ENCODE measurements at places on chromosomes 11 and 22.

DNA sequence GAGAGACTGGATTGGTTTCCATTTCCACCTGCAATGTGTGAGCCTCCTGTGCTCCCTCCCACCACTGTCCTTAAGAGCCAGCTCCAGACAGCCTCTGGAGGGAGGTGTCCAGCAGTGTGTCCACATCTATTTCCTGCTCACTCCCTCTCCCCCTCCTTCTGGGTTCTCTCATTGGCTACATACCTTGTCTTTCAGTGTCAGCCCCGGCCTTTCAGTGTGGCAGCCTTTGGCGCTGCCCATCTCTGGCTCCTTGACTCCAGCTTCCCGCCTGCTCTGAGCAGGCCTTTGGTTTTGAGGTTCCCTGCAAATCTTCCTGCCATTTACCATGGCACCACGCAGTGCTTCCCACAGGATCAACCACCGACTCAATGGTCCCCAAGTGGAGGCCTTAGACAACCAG is 19.0 kb upstream of the PTPRJ start:
- no peak for DNase-seq

DNA sequence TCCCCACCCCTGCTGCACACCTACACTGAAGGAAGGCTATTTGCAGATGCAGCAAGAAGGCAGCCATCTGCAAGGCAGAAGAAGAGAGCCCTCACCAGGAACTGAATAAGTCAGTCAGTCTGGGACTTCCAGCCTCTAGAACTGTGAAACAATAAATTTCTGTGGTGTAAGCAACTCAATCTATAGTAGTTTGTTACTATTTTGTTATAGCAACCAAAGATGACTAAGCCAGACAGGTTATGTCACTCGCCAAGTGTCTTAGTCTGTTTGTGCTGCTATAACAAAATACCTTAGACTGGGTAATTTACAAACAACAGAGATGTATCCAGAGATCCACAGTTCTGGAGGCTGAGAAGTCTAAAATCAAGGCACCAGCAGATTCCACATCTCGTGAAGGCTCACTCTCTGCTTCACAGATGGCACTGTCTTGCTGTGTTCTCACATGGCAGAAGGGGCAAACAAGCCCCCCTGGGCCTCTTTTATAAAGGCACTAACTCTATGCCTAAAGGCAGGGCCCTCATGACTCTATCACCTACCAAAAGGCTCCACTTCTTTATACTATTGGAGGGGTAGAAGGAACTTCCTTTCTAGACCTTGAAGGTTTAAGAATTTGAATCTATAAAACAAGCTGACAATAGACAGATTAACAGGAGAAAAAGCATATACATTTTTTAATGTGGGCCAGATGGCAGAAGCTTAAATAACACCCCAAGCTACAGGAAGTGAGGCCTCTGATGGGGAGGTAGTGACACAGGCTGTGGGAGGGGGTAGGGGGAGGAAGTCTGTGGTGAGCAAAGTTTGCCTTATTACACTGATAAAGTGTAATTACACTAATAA is 12.3 kb downstream of the APOL6 start:
- DNase-seq, result peak; percentile 68

- DNase-seq, result no peak
Observed at GRCh38 chr11:81470446-81470845, 1263.2 kb downstream of the FAM181B start.

GRCh38 chr11:20458905-20459632 is 71.6 kb downstream of the PRMT3 start:
- no peak for DNase-seq

DNA sequence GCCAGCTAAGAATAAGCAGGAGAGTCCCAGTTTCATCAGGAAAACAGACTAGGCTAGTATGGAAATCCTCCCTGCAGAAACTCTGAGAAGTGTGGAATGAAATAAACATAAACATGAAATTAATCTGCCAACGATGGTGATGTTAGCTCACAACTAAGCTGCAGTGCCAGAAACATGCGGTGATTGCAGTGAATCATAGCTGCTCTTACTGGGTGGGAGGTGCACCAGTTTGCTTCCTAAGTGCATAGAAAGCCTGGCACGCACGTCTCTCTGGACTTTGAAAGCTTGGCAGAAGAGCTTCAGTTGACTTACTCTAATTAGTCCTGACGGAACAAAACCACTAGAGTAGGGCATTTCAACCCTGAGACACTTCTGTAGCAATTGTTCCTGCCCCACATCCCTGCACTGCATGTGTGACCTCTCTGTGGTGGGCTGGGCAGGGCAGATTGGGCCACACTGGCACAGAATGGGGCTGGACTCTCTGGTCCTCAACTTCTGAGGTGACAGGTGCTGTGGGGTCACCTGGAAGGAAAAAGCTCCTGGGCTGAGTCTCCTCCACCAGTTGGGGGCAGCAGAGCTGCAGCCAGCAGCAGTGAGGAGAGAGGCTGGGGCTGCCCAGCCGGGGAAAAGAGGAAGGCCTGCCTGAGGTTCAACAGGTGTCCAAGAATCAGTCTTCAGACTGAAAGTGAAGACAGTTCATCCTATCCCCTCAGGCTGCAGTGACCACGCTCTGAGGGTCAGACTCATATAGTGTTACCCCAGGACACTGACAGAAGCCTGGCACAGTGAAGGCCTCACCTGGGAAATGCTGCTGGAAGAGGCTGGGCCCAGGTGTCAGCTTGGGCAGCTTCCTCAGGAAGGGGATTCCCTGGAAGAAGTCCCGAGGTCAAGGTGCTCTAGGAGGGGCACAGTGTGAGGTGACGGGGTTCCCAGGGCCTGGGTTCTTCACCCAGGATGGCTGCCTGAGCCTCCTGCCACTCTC is 40.5 kb downstream of the GGTLC2 start:
- peak; percentile 45 for DNase-seq

- DNase-seq, result peak; percentile 17
Observed at GRCh38 chr11:3905080-3905953, 49.9 kb downstream of the STIM1 start.

- no peak for DNase-seq
Observed at GRCh38 chr11:71988050-71988449, 10.7 kb upstream of the IL18BP start.

DNA sequence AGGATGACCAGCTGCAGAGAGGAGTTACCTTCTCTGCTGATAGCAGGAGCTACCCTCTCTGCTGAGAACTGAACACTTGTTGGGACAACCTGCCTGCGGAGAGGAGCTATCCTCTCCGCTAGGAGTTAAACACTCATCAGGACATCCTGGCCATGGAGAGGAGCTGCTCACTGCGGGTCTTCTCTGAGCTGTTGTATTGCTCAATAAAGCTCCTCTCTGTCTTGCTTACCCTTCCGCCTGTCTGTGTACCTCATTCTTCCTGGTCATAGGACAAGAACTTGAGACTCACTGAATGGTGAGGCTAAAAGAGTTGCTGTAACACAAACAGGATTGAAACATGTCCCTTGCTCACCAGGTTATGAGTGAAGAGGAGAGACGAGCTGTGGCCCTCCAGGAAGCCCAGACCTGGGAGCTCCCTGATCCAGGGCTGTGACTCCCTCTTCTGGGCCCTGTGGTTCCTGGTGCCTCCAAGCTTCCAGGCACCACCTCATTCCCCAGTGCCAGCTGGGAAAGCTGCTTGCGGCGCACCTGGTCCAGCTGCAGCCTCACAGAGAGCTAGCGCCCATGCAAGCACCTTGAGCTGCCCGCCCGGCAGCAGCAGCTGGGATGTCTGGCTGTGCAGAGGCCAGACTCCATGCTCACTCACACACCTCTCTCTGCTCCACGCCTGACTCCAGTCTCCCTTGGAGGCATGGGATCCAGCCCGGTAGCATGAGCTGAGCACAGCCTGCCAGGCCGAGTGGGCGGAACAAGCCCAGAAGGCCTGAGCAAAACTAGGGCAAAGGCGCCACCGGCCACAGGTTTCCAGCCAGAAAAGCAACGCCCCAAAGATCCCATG is 50.5 kb downstream of the RAB30 start:
- DNase-seq, result no peak

DNA sequence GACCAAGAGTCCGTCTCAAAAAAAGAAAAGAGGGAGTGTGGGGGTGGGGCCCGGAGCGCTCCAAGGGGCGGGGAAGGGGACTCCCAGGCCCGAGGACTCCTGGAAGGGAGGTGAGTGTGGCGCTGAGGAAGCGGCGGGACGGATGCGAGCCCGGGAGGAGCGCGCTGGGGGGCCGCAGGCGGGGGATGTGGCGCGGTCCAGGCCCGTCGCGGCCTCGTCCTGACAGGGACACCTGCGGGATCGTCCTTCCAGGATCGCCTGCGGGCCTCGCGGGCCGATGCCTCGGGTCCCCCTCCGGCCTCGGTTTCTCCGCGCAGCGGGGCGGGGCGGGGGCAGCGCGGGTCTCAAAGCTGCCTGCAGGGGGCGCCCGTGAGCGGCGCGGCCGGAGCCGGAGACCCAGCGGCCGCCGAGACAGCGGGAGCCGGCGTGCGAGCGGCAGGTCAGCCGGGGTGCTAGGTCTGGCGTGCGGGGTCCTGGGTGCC is 3.8 kb upstream of the ADORA2A start:
- no peak for DNase-seq

GRCh38 chr11:116874251-116874650 is 36.8 kb upstream of the APOA1 start:
- no peak for DNase-seq

DNA sequence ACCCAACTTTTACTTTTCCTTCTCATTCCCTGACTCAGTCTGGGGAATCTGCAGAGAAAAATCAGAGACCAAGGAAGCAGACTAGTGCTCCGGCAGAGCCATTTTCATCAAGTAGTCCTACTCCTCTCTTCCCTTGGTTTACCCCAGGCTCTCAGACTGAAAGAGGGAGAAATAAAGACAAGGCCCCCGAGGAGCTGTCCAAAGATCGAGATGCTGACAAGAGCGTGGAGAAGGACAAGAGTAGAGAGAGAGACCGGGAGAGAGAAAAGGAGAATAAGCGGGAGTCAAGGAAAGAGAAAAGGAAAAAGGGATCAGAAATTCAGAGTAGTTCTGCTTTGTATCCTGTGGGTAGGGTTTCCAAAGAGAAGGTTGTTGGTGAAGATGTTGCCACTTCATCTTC is 37.2 kb downstream of the KMT2A start:
- DNase-seq, result no peak

GRCh38 chr22:16955081-16955480 is 52.9 kb downstream of the GAB4 start:
- DNase-seq, result no peak

DNA sequence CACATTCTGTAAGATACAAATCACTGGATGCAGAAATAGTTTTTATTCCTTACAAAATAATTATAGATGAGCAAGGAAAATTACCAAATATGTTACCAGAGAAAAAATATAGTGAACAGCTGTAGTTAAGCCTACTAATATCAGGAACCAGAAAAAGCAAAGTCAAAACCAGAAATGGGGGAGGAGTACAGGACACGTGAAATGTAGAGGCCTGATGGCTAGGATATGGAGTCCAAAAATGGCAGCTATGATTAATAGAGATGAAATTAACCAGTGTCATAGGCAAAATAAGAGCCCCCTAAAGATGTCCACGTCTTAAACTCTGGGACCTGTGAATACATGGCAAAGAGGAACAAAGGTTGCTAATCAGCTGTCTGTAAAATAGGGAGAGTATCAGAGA is 34.1 kb downstream of the MRE11 start:
- no peak for DNase-seq

GRCh38 chr11:69416762-69417698 is 64.4 kb upstream of the LINC01488 start:
- DNase-seq, result no peak

GRCh38 chr11:13355191-13355590 is 77.6 kb downstream of the BMAL1 start:
- no peak for DNase-seq

DNA sequence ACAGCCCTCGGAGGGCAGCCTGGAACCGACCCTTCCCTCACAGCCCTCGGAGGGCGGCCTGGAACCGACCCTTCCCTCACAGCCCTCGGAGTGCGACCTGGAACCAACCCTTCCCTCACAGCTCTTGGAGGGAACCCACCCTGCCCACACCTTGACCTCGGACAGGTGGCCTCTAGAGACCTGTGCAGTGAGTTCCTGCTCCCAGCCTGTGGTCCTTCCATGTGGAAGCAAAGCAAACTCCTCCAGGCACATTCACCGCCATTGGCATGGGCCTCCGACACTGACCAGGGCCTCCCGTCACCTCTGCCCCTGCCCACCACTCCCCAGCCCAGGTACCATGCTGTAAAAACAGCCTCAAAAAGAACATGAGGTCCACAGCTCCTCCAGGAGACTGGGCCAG is 272.1 kb downstream of the BRD1 start:
- DNase-seq, result no peak

DNA sequence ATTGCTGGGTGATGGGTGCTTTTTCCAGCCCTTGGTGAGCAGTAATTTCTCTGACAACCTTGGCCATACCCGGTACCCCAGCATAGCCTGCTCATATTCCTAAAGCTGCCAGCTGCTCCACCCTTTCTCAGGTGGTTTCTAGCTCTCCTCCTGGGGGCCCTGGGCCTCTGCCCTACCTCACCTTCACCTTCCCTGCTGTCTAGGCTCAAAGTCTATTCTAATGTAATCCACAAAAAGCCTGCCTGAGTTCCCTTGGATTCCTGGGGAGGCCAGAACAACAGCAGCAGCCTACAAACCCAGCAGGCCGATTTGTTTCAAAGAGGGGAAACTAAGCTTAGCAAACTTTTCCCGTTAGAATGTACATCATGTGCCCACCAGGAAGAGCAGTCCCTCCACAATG is 117.6 kb downstream of the DSCAML1 start:
- no peak for DNase-seq

GRCh38 chr22:45096256-45096907 is 67.3 kb upstream of the NUP50 start:
- peak; percentile 73 for DNase-seq

DNA sequence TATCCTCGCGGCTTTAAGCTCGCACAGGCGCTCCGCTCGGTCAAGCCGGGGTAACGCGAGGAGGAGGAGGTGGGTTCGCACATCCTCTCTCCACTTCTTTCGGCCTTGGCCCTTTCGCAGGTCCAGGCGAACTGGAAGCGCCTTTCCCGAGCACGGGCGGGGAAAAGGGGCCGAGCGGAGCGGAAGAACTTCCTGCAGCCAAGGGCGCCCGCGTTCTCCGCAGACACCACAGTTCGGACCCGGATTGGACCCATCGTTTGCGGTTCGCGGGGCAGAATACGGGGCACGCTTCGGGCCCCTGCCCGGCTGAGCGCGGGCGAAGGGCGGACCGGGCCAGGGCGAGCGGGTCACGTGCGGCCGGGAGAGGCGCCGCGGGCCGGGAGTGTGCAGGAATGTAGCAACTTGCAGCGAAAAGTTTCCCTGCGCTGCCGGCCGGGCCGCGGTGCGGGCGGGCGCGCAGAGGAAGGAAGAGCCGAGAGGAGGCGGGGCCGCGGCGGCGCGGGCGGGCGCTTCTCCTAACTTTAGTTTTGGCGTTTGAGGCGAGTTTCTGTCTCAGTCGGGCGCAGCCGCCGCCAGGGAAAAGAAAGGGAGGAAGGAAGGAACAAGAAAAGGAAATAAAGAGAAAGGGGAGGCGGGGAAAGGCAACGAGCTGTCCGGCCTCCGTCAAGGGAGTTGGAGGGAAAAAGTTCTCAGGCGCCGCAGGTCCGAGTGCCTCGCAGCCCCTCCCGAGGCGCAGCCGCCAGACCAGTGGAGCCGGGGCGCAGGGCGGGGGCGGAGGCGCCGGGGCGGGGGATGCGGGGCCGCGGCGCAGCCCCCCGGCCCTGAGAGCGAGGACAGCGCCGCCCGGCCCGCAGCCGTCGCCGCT is at the start of gene YAP1:
TSS of gene YAP1 (plus strand) at position 552 of the 865 bp plus-strand sequence. CDS start 402 bp downstream, outside the sequence.
- peak; percentile 76 for DNase-seq

GRCh38 chr22:46815559-46815895 is 53.1 kb downstream of the TBC1D22A start:
- no peak for DNase-seq
